H1 (cell line): ENCODE measurements at places on chromosomes 3 and 15. TPM values are rescaled to one million over a fixed set of nuclear protein-coding genes. Genes with fewer than 3 reads are reported as not detected.

DNA sequence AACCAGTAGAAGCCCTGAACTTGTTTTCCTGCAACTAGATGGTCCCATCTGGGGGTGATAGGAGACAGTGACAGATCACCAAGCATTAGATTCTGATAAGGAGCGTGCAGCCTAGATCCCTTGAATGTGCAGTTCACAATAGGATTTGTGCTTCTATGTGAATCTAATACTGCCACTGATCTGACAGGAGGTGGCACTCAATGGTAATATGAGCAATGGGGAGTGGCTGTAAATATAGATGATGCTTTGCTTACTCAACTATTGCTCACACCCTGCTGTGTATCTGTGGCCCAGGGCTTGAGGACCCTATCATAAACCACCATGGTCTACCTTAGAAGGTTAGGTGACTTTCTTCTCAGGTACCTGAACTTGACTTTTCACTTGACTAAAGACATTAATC, 417.1 kb upstream of the ARHGEF26 start:
- DNase-seq: no peak

DNA sequence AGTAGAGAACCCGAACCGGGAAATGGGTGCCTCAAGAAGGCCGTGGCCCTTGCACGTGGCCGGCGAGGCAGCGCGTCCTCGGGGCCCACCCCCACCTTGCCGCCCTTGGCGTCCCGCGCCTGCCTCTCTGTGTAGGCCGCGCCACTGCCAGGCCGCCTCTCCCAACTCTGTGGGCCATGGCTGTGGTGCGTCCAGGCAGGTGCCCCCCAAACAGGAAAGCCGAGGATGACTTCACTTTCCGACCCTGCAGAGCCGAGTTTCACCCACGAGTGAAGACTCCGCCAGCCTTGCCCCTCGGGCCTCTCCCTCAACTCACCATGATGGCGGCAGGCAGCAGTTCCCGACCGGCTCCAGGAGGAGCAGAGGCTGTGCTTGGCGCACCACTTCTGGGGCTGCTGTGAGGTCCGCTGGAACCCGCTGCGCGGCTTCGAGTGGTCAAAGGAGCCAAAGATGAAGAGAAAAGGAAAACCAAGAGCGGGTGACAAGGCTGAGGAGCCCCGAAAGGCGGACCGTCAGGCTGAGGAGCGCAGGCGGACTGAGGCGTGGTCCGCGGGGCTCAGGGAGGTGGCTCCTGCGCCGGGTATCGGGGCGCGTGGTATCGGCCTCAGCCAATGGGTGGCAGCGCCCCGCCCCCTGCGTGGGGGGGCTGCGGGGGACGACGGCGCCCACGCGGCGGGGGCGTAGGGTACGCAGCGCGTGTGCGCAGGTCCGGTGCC, at the start of gene DAZL:
DAZL (minus strand) TSS at position 537 of the 716 bp plus-strand sequence; CDS start at position 319, 218 bp downstream.
- no peak for DNase-seq

TIMP4 gene
- total RNA-seq: 7.5 and 8.7 TPM in 2 replicates

INO80 gene
- 22.1 and 24.5 TPM in 2 replicates for total RNA-seq

GRCh38 chr3:24229468-24230221, 265.0 kb downstream of the THRB start:
- no peak for DNase-seq
